Small intestine (tissue), 16 donors: ENCODE measurements at places on chromosomes 2 and 18.

GRCh38 chr2:204475399-204475798, 69.9 kb upstream of the PARD3B start:
- DNase-seq, result no peak

DNA sequence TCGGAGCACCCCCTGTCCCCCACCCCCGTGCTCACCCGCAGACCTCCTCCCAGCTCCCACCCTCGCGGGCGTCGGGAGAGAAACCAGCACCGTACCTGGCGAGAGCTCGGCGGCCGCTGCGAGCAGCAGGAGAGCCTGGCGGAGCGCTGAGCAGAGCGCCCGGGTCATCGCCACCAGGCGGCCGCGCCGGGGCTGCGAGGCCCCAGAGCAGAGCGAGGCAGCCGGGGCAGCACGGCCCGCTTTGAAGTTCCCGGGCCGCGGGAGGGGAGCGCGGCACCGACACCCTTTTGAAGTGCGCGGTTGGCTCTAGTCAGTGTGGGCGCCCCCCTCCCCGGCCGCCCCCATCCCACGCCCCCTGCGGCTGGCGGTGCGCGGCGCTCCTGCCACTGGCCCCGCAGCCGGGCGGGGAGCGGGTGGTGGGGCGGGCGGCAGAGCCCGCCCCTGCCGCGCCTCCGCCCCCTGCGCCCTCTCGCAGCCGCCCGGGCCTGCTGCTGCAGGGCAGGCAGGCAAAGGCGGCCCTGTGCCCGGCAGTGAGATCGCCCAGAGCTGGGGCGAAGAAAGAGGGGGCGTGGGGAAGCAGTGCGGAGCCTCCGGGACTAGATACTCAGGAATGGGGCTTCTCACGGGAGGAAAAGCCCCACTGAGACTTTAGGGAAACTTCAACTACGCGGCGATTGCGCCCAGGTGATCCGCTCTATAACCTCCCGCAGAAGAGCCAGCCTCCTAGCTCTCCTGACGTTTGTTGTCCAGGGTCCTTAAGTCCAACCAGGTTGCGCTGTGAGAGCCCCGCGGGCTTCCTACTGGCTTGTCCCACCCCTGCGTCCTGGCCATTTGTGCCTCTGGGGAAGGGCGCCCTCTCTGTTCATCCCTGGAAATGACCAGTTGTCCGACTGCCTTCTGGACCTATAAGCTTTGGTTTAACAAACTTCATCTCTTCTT, at the start of gene ACVR1C:
TSS of gene ACVR1C (minus strand) at position 388 of the 939 bp plus-strand sequence. CDS start at position 168, 220 bp downstream.
- DNase-seq, result peak; percentile 92

DNA sequence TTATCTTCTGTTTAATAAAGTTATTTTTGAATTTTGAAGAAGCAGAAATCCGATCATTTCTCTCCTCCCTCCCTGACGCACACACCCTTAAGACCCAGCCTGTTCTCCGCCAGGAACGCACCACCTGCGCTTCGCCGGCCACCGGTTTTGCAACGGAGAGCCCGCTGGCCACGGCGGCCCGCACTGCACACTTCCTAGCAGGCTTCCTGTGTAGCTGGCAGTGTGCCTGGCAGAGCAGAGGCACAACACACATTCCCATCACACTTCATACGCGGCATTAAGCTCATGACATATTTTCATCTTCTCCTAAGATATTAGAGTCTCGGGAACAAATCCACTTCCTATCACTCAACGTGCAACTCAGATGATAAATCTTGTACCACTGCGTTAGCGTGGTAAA, 148.0 kb downstream of the HDAC4 start:
- DNase-seq, result no peak

DNA sequence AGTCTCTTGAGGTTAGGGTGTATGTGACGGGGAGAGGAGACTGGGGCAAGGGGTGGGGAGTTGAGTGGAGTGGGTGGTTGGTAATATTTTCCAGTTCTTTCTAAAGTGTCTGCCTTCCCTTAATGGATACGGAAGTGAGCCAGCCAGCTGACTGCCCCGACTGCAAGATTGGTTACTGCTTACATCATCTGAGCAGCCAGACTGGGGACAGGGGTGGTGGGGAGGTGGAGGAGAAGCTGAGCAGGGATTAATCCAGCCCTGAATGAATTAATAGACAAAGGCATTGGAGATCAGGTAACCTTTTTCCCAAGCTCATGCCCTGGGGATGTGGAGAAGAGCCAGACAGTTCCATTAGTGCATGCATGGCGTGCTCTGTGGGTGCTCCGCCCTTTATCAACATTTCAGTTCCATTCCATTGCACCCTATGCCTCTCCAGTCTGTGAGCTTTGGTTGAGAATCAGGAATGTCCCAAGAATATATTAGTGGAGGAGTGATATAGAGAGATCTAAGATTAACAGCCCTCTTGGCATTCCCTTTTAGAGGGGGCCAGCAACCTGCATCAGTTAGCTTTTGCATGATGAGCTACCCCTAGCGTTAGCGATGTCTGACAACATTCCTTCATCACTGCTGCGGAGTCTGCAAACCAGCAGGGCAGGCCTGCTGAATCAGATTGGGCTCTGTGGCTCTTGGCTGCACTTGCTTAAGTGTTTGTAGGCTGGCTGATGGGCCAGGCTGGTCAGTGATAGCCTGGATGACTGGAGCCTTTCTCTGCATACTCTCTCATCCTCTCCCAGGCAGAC, 67.4 kb downstream of the TNP1 start:
- DNase-seq, result no peak

DNA sequence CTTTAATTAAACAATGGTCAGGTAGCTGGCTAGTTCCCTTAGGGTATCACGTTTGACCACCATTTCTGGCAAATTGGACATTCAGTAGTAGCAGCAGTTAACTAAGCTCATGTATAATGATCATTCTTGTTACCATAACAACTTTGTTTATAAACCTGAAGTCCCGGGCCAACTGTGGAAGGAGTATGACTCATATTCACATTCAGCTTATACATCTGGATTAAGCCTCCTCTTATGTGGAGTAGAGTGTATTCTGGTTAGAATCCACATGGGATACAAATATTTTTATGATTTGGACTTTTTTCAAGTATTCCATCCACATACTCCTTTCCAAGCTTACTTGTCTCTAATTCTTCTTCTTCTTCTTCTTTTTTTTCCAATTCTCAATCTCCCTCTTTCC, 70.3 kb upstream of the ZSWIM2 start:
- DNase-seq, result no peak

GRCh38 chr2:23546913-23547312, 161.9 kb downstream of the KLHL29 start:
- DNase-seq, result no peak

GRCh38 chr2:68714866-68715265, 19.7 kb upstream of the ARHGAP25 start:
- DNase-seq, result peak; percentile 45

DNA sequence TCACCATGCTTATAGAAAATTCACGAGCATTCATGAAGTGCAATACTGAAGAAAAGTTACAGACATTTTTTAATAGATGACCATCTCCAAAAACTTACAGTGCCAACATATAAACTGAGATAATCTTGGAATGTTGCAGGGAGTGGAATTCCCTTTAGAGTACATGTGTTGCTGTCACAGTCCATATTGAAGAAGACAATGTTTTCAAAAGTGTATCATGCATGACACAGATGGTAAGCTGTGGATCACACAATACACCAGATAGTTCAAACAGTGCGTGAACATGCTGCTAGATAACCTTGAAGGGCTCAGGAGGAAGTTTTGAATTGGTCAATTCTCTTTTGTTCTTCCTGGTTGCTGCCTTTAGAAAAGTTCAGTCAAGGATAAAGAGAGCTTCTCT, 1644.3 kb upstream of the NXPH2 start:
- DNase-seq, result no peak

DNA sequence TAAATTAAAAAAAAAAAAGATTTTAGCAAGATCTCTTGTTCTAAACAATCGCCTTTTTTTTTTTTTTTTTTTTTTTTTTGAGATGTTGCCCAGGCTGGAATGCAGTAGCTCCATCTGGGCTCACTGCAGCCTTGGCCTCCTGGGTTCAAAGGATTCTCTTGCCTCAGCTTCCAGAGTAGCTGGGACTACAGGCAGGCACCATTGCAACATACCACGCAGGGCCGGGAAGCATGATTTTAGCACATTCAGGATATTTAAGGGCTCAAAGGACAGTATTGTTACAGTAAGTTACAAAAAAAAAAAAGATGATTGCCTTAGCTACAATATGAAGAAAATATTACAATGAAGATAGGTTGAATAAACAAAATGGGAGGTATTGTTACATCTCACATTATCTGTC, 29.5 kb upstream of the SAP130 start:
- DNase-seq, result no peak

DNA sequence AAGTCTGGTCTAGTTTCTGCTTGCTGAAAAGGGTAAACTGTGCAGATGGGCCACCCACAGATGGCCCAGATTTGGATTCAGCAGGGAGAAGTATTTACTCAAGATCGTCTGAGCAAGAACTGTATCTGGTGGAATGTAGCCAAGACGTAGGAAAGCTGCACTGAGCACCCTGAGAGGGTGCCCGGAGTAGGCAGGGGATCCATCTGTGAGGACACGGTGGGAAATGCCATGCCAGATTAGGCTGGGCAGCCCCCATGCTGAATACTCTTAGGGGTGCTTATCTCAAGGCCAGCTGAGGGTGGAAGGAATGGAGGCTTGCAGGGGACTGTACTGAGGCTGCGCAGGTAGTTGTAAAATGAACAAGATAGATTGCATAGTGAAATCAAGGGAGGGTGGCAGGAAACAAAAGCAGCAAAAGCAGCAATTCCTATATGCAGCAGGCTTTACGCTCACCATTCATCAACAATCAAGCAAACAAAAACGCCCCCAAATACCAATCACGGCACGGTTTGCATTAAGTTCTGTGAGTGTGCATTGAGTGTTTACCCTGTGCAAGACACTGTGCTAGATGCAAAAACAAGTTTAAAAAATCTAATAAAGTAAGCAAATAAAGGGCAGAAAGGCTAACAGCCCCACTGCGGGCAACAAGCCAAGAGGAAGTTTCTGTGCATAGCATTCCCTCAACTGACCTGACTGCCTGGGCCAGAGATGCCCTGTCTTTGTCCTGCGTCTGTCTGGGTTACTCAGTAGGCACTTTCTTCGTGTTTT, 32.2 kb upstream of the LPIN2 start:
- peak; percentile 90 for DNase-seq

DNA sequence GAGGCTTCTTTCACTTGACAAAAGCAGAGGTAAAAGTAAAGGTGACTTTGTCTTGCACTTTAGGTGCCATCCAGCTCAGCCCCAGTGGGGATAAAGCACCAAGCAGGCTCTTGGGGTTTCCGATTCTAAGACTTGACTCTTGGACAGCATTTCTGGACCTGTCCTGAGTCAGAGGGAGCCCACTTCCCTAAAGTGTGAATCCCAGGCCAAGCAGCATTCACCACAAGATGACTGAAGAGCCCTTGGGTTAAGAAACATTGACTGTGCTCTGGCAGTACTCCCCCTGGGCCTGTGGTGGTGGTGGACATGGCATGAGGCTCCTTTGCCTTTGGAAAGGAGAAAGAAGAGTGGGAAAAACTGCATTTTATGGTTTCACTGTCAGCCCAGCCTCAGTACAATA, 638.0 kb upstream of the VRK2 start:
- DNase-seq, result no peak

DNA sequence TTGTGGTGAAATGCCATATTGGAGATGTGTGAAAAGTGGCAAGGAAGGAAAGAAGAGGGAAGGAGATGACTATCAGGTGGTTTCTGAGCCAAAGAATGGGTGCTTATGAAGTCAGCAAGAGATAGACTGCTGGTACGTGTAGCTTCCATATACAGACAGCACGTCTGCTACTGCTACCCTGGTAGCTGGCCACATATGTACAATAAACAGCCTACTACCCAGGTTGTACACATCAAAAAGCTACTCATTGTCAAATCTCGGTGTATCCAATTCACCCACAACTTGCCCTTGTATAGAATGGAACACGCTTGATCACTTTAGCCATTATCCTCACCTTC, 761.8 kb downstream of the LRRTM4 start:
- no peak for DNase-seq

- DNase-seq, result no peak
Observed at GRCh38 chr18:902229-902628, 2.4 kb upstream of the ADCYAP1 start.

- DNase-seq, result no peak
Observed at GRCh38 chr2:99881901-99882591, 260.3 kb downstream of the AFF3 start.

DNA sequence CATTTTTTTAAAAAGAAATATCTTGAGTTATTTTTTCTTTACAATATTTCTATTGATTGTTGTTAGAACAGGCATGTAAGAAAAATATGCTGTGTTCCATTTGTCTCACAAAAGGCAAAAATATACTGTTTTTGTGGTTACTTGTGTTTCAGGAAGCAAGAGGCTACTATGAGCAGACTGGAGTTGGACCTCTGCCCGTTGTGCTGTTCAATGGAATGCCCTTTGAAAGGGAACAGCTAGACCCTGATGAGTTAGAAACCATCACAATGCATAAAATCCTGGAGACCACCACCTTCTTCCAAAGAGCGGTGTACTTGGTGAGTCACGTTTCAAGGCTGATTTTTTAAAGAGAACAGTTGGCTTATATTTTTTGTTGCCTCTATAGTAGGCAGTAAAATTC, 54.7 kb downstream of the UGGT1 start:
- no peak for DNase-seq

GRCh38 chr2:152033011-152033925, 65.6 kb downstream of the CACNB4 start:
- no peak for DNase-seq

GRCh38 chr2:8527031-8527430, 154.8 kb upstream of the ID2 start:
- DNase-seq, result no peak

DNA sequence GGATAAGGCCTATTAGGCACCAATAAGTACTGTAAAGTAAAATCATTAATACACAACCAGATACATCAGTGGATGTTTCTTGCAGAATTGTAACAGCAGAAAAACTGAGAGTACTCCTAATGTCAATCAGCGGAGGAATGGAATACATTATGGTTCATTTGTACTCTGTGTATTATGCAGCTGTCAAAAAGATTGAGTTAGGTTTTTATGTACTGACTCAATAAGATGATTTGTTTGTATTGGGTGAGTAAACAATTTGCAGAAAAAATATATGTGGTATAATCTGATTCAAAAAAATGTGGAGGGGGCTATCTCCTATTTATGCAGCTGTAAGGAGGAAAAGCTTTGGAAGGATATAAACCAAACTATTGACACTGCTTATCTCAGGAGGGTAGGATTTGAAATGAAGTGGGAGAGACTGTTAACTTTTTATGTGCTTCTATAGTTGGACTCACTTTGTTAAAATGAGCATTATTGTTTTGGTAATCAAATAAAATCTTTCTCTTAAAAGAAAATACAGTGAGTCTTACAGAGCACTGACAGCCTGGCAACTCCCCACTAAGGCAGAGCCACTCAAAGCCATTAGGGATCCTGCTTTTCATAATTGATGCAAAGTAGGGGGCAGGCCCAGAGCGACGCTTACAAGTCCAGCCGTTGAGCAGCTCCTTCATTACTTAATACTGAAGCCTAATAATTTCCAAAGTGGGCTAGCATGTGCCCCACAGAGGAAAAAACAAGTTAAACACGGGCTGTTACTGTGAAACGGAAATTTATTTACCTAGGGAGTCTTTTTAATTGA, 168.8 kb downstream of the PHLPP1 start:
- no peak for DNase-seq
